Activated T-helper 1 cell treated with Interleukin-2 at 50 U/mL for 16 hours (primary cell): ENCODE measurements at places on chromosomes 6 and 20.

DNA sequence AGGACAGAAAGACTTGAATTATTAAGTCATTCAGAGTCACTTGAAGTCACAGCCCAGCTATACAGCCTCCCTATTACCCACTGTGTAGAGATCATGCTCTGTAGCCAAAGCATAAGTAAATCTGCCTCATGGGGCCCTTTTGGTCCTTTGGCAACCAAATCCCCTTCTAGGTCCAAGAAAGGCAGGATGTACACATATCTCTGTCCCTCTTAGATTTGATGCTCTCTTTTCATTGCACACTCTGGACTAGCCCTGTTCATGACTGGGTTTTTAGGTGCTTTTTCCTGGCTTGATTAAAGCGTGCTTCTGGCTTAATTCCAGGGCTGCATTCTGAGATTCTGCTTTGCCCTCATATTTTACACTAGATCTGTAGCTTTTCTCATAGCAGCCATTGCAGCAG, 296.8 kb downstream of the TENT5A start:
- DNase-seq = no peak

DNA sequence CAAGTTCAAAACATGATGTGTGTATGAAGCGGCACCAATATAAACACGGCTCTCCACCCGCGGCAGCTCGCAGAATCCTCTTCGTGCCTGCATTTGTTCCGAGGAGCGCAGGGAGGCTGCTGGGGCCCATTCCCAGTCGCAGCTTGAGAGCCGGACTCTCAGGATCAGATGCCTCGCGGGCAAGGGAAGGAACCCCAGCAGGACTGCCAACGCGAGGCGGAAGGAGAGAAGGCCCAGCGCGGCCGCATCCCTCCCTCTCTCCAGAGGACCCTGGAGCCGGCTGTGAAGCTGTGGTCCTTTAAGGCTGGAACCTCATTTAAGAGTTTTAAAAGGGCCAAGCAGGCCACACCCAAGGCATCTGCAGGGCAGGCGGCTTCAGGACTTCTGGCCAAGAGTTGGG, 44.2 kb upstream of the ZBP1 start:
- no peak for DNase-seq

- DNase-seq = no peak
These were observed 75.5 kb downstream of the TBC1D7 start for GRCh38 chr6:13252790-13253189.

GRCh38 chr6:144013486-144013909, 5.4 kb upstream of the PLAGL1 start:
- DNase-seq = peak; percentile 19

- DNase-seq = no peak
These were observed 11.0 kb downstream of the TBPL1 start for GRCh38 chr6:133964052-133964451.
